ENCODE measurements at places on chromosomes 5 and 9. TPM values are rescaled to one million over a fixed set of nuclear protein-coding genes. Genes with fewer than 3 reads are reported as not detected.

Gene TYRP1
- 0.22 TPM for polyA plus RNA-seq

- no peak for DNase-seq
Observed at GRCh38 chr9:107190936-107191290, 92.2 kb upstream of the RAD23B start.

- DNase-seq, result no peak
Observed at GRCh38 chr5:77867914-77868313, 91.8 kb upstream of the TBCA start.

Gene HRCT1
- polyA plus RNA-seq, result 1.1 TPM

Gene PCDHGC5
- 0.19 TPM for polyA plus RNA-seq

Gene SPINK9
- polyA plus RNA-seq, result not detected

- DNase-seq, result no peak
Observed at GRCh38 chr5:57442080-57442839, 40.4 kb downstream of the ACTBL2 start.

DNA sequence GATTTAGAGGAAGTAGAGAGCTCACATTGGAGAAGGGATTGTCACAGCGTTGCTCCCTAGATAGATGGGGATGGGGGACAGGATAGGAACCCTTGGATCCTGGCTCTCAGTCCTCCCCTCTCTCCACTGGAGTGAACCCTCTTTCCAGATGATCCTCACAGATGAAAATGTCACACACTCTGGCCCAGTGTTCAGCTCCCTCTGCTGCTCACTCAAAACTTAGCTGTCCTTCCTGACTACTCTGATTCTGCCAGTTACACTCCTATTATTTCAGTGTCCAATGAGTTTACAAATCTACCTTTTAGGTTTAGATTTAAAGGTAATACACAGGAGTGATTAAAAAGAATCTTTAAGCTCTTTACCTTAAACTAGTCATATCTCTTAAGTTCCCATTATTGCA is 5.8 kb upstream of the SPINK7 start:
- no peak for DNase-seq

Gene PDE4D
- 1.3 TPM for polyA plus RNA-seq

DNA sequence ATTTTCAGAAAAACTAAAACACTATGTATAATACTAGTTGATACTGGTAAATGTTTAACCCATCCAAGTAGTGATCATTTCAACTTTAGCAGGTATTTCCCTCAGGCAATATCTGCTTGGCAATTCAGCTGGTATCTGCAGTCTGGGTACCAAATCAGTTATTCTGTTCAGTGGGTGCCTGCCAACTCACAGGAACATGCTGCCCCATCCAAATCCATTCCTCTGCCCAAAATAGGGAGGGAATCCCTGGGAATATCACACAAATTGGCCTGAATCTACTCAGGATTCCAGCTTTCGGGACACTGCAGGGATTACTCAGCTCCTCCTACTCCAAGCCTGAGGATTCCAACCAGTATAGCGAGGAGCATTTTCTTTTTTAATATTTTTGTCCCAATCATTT is 61.7 kb upstream of the PDE4D start:
- no peak for DNase-seq

DNA sequence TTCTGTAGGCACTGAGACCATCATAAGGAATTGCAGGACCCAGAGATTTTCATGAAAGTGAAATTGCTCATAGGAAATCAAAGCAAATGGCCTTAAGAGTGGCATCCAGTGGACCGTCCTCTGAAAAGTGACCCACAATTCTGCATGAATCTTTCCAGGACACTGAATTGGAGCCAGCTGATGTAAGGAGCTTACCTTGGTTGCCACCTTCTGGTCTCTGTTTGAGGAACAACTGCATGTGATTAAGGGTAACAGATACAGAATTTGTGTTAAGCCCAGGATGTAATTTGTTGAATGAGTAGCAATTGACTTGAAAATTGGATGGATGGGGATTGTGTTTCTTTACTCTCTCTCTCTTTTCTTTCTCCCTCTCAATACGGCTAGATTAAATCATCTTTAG is 49.9 kb upstream of the GAS1 start:
- no peak for DNase-seq

Measured in ovary (tissue), 10 donors.